Naive thymus-derived CD8-positive, alpha-beta T cell (primary cell): ENCODE measurements at places on chromosomes 3 and 15.
A peak's percentile ranks its signal among the peaks of the same experiment; 100 is the strongest.

DNA sequence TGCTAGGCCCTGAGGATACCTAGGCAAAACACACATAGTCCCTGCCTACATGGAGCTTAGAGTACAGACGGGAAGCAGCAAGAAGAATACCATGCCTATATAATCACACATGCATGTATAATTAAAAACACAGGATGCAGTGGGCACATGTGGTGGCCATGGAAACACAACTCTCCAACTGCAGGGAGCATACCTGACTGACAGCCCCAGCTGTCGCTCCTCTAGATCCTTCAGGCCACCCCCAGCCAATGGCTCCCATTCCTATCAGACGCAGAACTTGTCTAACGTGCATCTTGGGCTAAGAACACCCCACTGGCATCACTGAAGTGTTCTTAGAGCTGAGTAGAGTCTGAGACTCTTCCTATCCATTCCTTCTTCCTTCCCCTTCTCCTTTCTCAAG lies 125.5 kb upstream of the FRMD4B start:
- DNase-seq, result no peak

DNA sequence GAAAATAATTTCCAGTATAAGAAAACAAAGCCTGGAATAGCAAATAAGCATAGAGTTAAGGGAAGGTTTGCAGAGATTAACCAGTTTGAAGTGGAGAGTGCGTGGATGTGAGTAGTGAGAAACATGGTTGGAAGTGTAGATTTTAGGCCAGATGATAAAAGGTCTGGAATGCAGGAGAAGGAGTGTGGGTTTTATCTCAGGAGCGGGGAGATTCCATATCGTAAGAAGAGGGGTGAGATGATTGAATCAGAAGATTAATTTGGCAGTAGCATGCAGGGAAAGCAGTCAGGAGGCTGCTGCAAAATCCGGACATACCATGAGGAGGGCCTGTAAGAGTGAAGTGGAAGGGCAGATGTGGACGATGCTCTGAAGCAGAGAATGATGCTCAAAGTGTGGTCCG lies 13.7 kb downstream of the PPARG start:
- DNase-seq, result no peak

DNA sequence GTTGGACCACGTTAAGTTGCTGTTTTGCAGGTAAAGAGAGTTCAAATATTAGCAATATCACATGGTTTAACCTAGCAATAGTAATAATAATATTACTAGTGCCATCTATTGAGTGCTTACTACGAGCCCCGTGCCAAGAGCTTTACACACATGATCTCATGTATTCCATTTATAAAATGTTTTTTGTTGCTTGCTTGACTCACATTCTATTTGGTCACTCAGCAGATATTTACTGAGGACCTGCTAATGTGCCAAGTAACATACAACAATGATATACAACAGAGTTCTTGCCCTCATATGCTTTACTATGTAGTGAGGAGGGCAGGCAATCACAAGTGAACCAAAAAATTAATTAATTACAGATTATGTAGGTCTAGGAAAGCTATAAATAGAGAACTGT lies 36.7 kb downstream of the CTDSPL start:
- no peak for DNase-seq

- DNase-seq, result no peak
These were observed 34.5 kb downstream of the NR1D2 start for GRCh38 chr3:23979569-23979968.

DNA sequence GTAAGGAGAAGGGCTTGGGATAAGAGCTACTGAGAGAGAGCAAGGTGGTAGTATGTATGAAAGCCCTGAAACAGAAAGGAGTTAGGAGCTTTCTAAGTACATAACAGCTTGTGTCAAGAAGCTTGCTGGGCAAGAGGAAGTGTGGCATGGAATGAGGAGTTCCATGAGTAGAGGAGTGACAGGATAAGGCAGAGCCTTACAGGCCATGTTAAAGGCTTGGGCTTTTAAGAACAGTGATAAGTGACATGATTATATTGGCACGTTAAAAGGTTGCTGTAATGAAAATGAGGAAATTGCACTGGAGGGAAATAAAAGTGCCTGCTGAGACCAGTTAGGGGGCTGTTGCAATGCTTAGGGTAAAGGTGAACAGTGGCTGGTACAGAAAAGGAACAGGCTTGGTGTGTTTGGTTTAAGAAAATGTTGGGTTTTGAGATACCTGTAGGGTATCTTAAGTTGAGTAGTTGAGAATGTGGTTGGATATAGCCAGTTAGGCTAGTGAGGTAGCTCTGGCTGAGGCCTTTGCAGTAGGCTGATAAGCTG lies 49.0 kb downstream of the MEF2A start:
- DNase-seq, result no peak

DNA sequence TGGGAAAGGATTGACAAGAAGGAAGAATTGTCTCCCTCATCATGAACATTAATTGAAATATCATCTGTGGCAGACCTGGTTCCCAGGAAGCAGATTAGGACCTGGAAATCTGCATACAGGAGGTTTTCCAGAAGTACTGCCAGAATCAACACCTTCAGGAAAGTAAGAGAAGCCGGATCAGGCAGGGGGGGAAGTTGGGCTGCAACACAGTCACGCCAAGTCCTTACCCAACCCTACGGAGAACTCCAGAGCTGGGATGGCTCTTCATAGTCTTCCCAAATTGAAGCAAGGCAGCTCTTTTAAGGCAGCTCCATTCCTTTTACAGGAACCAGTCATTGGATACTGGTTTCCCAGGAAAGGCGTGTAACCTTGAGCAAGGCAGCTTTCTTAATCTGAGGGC lies 35.2 kb upstream of the BFSP2 start:
- DNase-seq, result no peak

- DNase-seq, result peak; percentile 55
These were observed 4.4 kb upstream of the CLDN11 start for GRCh38 chr3:170414202-170414663.

GRCh38 chr15:99580076-99580475 lies 14.3 kb downstream of the MEF2A start:
- no peak for DNase-seq

- DNase-seq, result peak; percentile 8
These were observed 195.2 kb upstream of the DPPA4 start for GRCh38 chr3:109532257-109533216.

GRCh38 chr3:193711523-193711963 lies 118.5 kb downstream of the OPA1 start:
- no peak for DNase-seq

DNA sequence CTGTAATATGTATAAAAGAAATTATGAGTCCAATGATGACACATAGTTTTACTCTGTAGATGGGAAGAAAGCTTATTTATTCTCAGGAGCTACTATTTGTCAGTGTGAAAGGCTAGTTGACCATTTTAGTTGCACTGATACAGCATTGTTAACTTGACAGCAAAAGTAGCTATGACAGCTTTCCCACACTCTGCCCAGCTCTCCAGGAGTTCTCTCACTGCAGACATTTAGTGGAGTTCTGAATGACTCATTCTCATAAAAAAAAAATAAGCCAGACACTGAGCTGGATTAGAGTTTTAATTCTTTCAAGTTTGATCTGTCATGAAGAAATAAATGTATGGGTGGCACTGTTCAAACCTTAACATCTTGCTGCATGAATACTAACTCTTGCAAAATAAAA lies 77.2 kb upstream of the CFAP20DC start:
- DNase-seq, result no peak

DNA sequence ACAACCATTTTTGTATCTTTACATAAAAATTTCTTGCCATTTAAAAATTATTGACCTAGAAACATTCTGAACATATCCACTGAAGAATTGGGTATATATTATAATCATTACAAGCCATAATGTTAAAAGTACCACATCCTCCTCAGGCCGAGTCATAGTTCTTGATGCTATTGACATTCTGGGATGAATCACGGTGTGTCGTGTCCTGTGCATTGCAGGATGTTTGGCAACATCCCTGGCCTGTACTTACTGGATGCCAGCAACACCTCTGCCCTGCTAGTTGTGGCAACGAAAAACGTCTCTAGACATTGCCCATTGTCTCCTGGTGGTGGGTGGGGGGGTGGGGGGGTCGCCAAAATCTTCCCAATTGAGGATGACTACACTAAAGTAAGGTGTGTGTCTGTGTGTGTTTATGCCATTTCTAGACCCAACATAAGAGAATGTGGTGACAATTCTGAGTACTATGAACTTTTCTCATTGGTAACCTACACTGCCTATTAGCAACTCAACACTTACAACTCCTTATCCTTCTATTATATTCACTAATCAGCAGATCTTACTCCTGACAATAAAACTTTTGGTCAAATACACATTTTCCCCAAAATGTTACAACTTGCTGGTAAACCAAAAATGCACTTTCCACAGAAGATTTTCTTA lies 471.6 kb downstream of the FOXP1 start:
- DNase-seq, result no peak

- no peak for DNase-seq
These were observed 9.2 kb downstream of the LZTFL1 start for GRCh38 chr3:45832699-45833098.

DNA sequence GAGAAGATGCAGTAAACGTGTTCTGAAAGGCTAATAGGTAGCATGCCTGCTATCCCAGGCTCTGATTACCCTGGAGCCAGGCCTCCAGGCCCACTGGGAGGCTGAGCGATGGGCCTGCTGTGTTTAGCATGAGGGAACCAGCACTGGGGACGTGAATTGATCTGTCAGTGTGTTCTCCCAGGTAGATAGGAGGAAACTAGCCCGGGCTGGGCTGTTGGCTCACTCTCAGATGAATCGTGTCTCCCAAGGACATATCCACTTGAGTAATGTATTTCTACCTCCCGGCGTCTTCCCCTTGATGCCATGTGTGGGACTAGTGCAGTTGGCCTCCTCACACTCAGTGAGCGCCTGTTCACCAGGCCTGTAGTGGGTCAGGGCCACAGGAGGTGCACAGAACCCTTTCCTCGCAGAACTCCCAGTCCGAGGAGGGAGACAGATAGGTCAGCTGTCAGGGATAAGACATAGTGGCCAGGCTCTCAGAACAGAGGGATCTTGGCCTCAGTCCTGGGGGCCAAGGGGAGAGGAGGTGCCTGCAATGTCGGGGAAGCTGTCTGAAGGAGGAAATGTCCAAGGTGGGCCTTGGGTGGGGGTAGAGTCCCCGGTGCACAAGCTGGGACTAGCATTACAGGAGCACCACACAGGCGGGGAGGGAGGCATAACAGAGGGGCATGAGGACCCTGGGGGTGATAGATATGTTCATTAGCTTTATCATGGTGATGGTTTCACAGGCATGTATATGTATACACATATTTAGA lies 111.7 kb downstream of the DNAJB8 start:
- DNase-seq, result no peak

GRCh38 chr3:153032891-153033290 lies 129.1 kb upstream of the RAP2B start:
- no peak for DNase-seq

DNA sequence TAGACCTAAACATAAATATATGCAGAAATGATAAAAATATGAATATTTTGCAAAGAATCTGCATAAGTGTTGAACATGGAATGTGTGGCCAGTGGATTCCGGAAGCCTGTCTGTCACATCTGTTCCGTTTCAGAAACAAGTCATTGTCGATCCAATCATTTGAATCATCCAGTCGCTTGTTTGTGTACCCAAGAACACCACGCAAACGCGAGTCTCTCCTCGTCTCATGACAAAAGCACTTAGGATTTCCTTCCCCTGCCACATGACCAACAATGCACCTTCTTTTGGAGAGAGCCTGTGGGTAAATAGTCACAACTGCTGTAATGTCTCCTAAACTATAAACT lies 80.2 kb downstream of the FMN1 start:
- no peak for DNase-seq

DNA sequence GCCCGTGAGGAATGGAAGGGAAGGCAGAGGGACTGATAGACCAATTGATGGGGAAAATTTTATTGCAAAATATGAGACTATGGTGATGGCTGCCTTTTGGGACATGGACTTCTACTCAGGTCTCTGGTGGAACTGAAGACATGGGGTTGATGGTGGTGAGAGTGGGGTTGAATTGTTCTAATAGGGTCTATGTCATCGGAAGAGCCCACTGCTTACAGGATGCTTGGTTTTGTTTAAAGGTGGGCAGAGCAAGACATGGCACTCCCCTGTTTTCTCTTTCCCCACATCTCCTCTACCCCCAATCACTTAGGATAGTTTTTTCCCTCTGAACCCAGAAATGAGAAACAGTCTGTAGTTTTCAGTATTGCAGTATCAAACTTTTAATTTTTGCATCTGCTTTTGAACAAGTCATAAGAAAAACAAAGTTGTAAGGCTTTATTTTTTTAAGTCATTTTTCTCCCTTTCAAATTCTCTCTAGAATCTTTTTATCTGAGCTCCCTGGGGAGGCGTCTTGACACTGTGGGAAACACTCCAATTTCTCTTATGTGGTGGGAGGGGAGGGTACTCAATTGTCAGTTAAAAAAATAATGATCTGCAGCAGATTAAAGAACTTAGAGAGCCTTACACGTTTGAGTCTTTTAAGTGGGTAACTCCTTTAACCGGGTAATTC lies 276.2 kb upstream of the TBC1D5 start:
- no peak for DNase-seq

DNA sequence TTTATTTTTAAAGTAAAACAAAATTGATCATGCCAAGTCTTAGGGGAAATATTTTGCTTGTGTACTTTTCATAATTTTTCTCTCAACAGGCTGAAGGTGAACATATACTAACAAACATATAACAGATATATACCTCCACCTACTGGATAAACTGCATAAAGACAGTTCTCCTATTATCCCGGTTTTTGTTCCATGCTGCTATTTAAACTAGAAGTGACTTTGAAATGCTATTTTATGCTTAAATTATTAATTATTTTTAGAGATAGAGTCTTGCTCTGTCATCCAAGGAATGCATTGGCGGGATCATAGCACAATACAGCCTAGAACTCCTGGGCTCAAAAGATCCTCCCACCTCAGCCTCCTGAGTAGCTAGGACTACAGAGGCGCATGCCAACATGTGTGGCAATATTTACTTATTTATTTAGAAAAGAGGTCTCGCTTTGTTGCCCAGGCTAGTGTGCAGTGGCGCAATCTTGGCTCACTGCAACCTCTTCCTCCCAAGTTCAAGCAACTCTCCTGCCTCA lies 49.8 kb downstream of the ST3GAL6 start:
- DNase-seq, result no peak

DNA sequence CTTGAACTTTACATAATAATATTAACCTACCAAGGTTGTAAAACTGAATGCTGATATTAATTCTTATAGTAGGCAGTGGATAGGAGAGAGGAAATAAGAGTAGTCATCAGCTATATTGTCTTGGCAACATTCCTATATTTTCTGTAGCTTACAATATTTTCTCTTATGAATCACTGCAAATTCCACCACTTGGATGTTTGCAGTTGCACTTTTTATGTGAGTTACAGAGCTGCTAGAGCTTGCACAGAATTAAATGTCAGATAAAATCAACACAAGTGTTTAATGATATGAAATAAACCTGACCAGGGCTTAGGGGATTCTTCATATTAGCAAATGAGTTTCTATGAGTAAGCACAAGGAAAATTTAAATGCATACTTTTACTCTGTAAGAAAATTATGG lies 1710.1 kb downstream of the SI start:
- DNase-seq, result no peak

GRCh38 chr3:16402451-16402850 lies 111.0 kb downstream of the RFTN1 start:
- no peak for DNase-seq
